PC-3 (cell line): ENCODE measurements at places on chromosomes 7 and 10. TPM values are rescaled to one million over a fixed set of nuclear protein-coding genes. Genes with fewer than 3 reads are reported as not detected.

SUN3 gene
- not detected in 2 replicates for total RNA-seq

TMEM26 gene
- total RNA-seq, result 0.12 TPM in 1 of 2 replicates, not detected in the other

ANXA8L1 gene
- total RNA-seq, result not detected in 2 replicates

MINDY4 gene
- 3.0 TPM in 2 replicates for total RNA-seq

UROS gene
- total RNA-seq, result 45.6 and 50.6 TPM in 2 replicates
